ENCODE measurements at places on chromosomes 2 and 18.

GRCh38 chr2:150174971-150175421 lies 312.5 kb downstream of the RND3 start:
- peak; percentile 51 for DNase-seq

GRCh38 chr2:142722086-142722485 lies 155.4 kb upstream of the KYNU start:
- DNase-seq = no peak

DNA sequence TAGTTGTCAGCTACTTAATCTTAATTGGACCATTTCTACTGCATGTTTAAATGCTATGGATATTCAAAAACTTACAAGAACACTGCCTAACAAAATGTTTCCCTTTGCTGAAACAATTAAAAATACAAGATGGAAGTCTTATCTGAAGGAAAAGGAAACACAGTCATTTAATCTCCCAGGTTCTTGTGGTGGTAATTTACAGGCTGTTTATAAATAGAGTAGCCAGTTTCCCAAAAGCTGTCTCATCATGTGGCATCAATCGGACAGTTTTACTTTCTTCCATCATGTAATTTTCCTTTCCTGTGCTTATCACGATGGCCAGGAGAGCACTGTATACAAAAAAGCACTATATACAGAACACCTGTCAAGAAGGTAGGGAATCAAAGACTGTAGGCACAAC lies 368.1 kb downstream of the ZEB2 start:
- no peak for DNase-seq

GRCh38 chr2:190526105-190526750 lies 8.3 kb downstream of the NEMP2 start:
- no peak for DNase-seq

DNA sequence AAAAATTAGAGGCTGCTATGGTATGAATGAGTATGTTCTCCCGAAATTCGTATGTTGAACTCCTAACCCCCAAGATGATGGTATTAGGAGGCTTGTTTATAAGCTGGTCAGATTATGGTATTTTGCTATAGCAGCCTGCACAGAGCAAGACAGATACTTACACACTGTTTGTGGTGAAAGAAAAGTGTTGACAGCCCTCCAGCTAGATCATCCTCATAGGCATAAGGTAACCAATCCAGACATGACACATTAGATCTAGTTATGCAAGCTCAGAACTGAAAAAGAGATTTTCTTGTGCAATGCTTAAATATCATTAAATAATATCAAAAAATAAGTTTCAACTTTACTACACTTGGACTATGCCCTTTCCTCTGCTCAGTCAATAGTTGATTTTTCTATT lies 107.1 kb downstream of the ABCA12 start:
- DNase-seq = no peak

- DNase-seq = no peak
Observed at GRCh38 chr2:180524499-180524898, 455.9 kb upstream of the UBE2E3 start.

GRCh38 chr2:133063775-133064174 lies 393.8 kb upstream of the LYPD1 start:
- DNase-seq = peak; percentile 46

- DNase-seq = no peak
Observed at GRCh38 chr2:16210841-16211240, 270.5 kb downstream of the MYCN start.

- no peak for DNase-seq
Observed at GRCh38 chr2:197086500-197086899, 160.0 kb upstream of the PGAP1 start.

All from right lung (tissue), 10 donors.